ENCODE measurements at places on chromosomes 12 and 14.

- no peak for DNase-seq
Measured at GRCh38 chr14:95067526-95067925, 89.8 kb downstream of the DICER1 start.

GRCh38 chr14:95196268-95196667 is 38.9 kb upstream of the DICER1 start:
- DNase-seq: no peak

GRCh38 chr14:100740929-100741328 is 14.2 kb downstream of the DLK1 start:
- no peak for DNase-seq

DNA sequence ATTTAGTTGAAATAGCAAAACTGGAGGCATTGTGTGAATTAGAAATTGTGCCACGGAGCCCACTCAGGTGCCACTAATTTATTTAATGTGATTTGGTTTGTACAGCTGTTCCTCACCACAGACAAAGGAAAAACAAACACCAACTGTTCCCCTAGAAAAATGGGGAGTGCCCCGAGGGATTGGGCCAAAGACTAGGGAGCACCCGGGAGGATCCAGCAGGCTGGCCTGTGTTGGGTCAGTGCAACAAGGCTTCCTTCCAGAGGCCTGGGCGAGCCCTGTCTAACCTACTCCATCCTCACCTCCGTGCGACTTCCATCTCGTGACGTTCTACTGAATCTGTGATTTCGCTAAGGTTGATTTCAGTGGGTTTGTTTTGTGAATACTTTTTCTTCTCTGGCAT is 206.2 kb downstream of the CHST11 start:
- no peak for DNase-seq

DNA sequence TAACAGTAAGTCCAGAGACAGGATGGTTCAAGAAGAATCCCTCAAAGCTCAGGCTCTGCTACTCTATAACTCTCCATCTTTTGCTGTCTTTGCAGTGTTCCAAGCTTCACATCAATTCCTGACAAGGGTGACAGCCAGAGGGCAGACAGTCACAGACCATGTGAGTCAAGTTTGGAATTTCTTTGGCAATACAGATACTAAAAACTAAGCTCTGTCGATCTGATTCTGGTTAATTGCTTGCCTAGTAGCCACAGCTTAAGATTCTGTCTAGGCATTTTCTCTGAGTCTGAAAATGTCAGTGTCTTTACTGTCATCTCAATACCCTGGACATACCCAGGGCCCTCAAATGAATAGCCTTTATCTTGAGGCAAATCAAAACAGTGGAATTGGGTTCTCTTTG is 153.7 kb downstream of the CEP128 start:
- no peak for DNase-seq
